ENCODE measurements at places on chromosomes 5 and 9. TPM values are rescaled to one million over a fixed set of nuclear protein-coding genes. Genes with fewer than 3 reads are reported as not detected.
A peak's percentile ranks its signal among the peaks of the same experiment; 100 is the strongest.

Gene PLK2
- total RNA-seq = 90.7 TPM

GRCh38 chr9:35774907-35775635, 16.3 kb upstream of the NPR2 start:
- ATAC-seq = no peak

- no peak for ATAC-seq
Measured at GRCh38 chr5:135488727-135489465, 36.7 kb upstream of the TIFAB start.

Gene FAM163B
- not detected for total RNA-seq

DNA sequence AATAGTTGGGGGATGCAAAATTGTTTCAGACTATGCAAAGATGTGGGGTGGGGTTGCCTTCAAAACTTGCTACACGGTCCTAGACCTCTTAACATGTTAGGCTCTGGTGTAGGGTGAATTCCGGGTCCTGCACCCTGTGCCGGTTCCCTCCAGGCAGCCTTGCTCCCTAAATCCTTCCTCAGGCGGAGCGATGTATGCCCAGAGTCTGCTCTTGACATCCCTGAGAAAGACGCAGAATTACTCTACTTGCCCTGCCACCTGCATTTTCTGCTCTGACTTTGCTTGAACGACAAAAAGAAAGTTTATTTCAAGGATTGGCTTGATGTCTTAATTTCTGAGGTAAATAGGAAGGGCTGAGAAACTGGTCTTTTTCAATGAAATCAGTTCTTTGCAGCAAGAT, 691 bp downstream of the THBS4 start:
- no peak for ATAC-seq

DNA sequence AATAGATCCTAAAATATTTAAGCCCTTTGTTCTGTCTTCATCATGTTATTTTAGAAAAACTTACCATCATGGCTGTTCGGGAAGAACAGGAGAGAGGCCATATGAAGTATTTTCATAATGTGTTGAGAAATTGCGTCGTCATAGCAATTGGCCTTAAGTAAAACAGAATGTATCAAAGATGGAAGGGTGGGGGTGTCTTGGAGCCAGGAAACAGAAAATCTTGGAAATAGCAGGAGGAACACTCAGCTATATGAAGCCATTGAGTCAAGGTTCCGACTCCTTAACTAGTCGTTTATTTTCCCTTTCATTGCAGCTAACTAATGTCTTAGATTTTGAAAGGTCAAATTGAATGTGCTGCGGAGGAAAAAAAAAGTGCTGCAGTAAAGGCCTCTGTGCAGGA, 1.3 kb downstream of the SPTAN1 start:
- no peak for ATAC-seq

DNA sequence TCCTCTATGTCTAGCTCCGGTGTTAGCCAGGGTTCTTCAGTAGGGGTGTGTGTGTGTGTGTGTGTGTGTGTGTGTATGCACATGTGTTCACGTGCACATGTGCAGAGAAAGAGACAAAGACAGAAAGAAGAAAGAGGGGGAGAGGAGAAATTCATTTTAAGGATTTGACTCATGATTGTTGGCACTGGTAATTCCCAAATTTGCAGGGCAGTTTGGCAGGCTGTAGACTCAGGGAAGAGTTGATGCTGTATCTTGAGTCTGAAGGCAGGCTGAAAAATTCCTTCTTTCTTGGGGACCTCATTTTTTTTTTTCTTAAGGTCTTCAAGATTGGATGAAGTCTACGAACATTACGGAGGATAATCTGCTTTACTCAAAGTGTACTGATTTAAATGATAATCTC, 335.7 kb downstream of the NSG2 start:
- ATAC-seq = no peak

Gene LRRTM2
- total RNA-seq = 0.20 TPM

Gene SPAG8
- 0.20 TPM for total RNA-seq

- ATAC-seq = no peak
Measured at GRCh38 chr9:94760660-94761059, 34.2 kb downstream of the AOPEP start.

GRCh38 chr9:97958812-97959511, 21.0 kb upstream of the HEMGN start:
- ATAC-seq = no peak

GRCh38 chr5:120372899-120373298, 91.2 kb upstream of the PRR16 start:
- ATAC-seq = no peak

DNA sequence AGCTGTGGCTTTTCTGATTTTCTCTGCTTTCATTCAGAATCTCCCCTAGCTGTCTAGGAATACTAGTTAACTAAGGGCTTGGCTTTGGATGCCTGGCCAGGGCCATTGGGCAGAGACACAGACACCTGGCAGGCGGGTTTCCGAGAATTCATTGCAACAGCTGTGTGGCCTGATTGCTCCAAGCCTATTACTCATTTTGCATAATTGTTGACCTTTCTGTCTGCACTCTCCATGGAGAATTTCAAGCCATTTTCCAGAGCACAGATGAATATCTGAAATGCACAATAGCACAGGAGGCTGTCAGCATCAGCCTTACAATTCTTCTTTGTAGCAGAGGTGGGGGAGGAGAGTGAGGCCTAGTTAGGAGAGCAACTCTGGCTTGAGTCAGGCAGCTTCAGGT, 310.5 kb downstream of the DMAC1 start:
- no peak for ATAC-seq

- no peak for ATAC-seq
Measured at GRCh38 chr5:38831909-38832308, 13.9 kb upstream of the OSMR start.

GRCh38 chr9:33189331-33189791, 22.2 kb upstream of the B4GALT1 start:
- ATAC-seq = no peak

DNA sequence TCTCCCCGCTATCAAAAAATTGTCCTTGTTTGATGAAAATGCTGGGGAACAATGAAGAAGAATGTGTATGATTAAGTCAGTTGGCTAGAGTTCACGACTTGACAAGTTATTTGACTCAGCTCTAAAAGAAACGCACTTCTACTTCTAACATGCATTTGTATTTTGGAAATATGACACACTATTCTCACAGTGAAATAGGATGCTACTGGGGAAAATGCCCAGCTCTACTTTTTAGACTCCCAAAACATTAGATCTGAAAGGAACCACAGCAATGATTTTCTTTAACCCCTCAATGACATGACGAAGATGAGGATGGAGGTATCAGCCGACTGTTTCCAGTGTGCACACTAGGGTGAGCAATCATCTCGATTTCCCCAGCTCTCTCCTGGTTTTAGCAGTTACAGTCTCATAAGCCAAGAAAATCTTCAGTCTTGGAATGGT, 83.6 kb upstream of the PCSK1 start:
- no peak for ATAC-seq

Gene FAM170A
- not detected for total RNA-seq

Gene PHYHD1
- 12.4 TPM for total RNA-seq

Gene DNAI1
- not detected for total RNA-seq

- ATAC-seq = peak; percentile 85
Measured at GRCh38 chr5:60492958-60493357, 207.0 kb downstream of the DEPDC1B start.
